ENCODE measurements at places on chromosomes 11 and 22.
A peak's percentile ranks its signal among the peaks of the same experiment; 100 is the strongest.

- DNase-seq = no peak
Observed at GRCh38 chr11:122951211-122951610, 30.4 kb downstream of the BSX start.

DNA sequence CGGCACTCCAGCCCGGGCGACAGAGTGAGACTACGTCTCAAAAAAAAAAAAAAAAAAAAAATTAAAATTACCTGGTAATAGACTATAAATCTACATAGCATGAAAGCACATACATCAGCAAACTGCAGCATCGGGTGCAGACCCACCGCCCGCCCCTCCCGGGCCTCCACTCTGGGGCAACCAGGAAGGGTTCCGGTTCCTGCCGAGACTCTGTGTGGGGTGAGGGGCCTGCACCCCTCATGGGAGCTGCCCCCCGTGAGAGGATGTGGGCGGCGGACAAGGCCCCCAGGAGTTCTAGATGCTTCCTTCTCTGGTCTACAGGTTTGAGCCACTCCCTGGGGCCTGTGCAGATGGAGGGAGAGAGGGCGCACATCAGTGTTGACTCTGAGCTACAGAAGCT, 9.1 kb downstream of the DRD4 start:
- DNase-seq = no peak

GRCh38 chr11:60485987-60486386, 6.6 kb upstream of the MS4A12 start:
- peak; percentile 32 for DNase-seq

- no peak for DNase-seq
Observed at GRCh38 chr11:46160100-46160499, 38.8 kb upstream of the PHF21A start.

DNA sequence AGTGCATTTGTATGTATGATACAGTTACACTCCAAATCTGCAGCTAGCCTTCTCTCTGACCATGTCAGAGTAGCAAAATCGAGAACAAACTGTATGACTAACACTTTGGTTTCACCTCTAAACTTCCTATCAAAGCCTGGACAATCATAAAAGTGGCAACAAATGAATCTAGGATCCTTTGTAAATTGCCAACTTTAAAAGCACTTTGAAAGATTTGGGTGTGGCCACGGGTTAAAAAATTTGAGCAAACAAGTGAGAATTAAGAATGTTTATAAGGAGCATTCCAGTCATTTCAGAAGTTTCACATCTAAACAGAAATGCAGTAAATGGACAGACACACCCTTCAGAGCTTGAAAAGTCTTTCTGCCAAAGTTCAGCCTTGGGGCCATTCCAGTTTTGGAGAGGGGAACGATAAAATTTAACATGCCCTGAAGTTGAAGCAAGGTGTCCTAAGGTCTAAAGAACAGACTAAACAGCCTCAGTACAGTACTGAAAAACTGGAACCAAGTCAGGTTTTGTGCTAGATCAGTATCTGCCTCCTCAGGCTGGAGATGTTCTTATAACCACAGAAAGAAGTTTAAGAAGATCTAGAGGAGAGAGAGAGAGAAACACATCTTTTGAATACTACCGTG, 181.9 kb upstream of the BDNF start:
- DNase-seq = no peak

Data from NB4 (cell line).